ENCODE measurements at places on chromosomes 6 and 20.

GRCh38 chr6:113876695-113877094, 19.6 kb downstream of the MARCKS start:
- no peak overlapping the region for H3K27ac ChIP-seq
- H3K4me3 ChIP-seq, result no peak overlapping the region
- DNase-seq, result no peak
- no peaks in the 10 kb centered on the region for H3K36me3 ChIP-seq
- H3K4me1 ChIP-seq, result no peaks in the 10 kb centered on the region

GRCh38 chr20:2937902-2938301, 64.6 kb downstream of the PTPRA start:
- no peaks in the 10 kb centered on the region for H3K36me3 ChIP-seq
- no peaks in the 10 kb centered on the region for H3K27me3 ChIP-seq
- DNase-seq, result no peak
- no peak overlapping the region for H3K27ac ChIP-seq

- H3K4me1 ChIP-seq, result no peaks in the 10 kb centered on the region
- no peak for DNase-seq
- H3K36me3 ChIP-seq, result peaks cover 6% of the 10 kb centered on the region
- no peaks in the 10 kb centered on the region for H3K27me3 ChIP-seq
- no peak overlapping the region for H3K27ac ChIP-seq
Measured at GRCh38 chr20:31542201-31542842, 28.1 kb downstream of the HM13 start.

DNA sequence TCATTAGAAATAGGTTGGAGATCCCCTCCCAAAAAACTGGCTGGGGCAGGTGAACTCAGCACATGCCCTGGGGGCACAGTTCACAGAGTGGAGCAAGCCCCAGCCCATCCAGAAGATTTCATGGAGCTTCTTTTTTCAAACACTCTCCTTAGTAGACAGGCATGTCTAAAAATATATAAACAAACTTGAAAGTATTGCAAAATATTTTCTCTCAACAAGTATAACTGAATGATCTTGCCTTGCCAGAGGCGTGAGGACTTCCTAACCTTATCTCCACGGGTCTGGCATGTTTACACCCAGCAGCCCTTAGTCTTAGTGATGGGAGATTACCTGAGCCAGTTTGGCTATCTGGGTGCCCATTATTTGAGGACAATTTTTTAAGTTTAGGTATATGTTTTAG, 107.1 kb downstream of the QRSL1 start:
- no peak overlapping the region for H3K4me3 ChIP-seq
- H3K27me3 ChIP-seq, result no peaks in the 10 kb centered on the region
- H3K36me3 ChIP-seq, result no peaks in the 10 kb centered on the region
- DNase-seq, result no peak
- 0 out of 2 replicates have a peak, but pooled peaks cover 1% of the 10 kb centered on the region for H3K4me1 ChIP-seq
- H3K27ac ChIP-seq, result no peak overlapping the region

GRCh38 chr20:22579711-22580697, 4.4 kb downstream of the FOXA2 start:
- H3K27me3 ChIP-seq, result peaks cover 90% of the 10 kb centered on the region
- H3K36me3 ChIP-seq, result no peaks in the 10 kb centered on the region

- H3K4me1 ChIP-seq, result peaks cover 4% of the 10 kb centered on the region
- H3K4me3 ChIP-seq, result peak overlapping the region; percentile 61
- DNase-seq, result no peak
- H3K27me3 ChIP-seq, result no peaks in the 10 kb centered on the region
- no peak overlapping the region for H3K27ac ChIP-seq
Measured at GRCh38 chr6:42961020-42961470, 491 bp downstream of the GNMT start.

GRCh38 chr20:41632896-41633295, 14.7 kb upstream of the CHD6 start:
- H3K36me3 ChIP-seq, result no peaks in the 10 kb centered on the region
- H3K27ac ChIP-seq, result no peak overlapping the region
- H3K27me3 ChIP-seq, result no peaks in the 10 kb centered on the region
- H3K4me1 ChIP-seq, result no peaks in the 10 kb centered on the region
- H3K4me3 ChIP-seq, result no peak overlapping the region

- no peak overlapping the region for H3K27ac ChIP-seq
- no peaks in the 10 kb centered on the region for H3K36me3 ChIP-seq
- no peak for DNase-seq
Measured at GRCh38 chr6:42627674-42628073, 63.8 kb downstream of the UBR2 start.

DNA sequence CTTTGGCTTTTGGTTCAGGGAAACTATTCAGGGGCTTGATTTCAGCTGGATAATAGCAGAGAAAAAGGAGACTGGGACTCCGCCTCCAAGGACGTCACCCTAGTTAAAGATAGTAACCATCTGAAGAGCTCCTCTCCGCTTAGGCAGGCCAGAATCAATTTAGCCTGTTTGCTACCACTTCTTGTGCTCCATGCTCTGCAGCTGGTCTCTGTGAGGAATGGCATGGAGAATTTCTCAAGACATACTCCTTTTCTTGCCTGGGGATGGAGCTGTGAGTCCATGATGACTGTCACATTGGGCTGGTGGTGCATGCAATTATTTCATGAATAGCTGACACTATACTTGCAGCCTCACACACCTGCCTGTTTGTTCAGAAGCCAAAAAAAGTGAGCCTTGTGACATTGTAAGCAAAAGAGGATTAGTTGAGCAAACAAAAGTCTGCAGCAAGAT, 61.4 kb downstream of the TXLNB start:
- DNase-seq, result no peak
- peaks cover 2% of the 10 kb centered on the region for H3K4me1 ChIP-seq
- H3K36me3 ChIP-seq, result no peaks in the 10 kb centered on the region
- H3K27ac ChIP-seq, result no peak overlapping the region
- no peaks in the 10 kb centered on the region for H3K27me3 ChIP-seq

- no peak overlapping the region for H3K27ac ChIP-seq
- H3K4me1 ChIP-seq, result peaks cover 2% of the 10 kb centered on the region
- DNase-seq, result no peak
- H3K36me3 ChIP-seq, result no peaks in the 10 kb centered on the region
- H3K4me3 ChIP-seq, result no peak overlapping the region
Measured at GRCh38 chr20:23296841-23297701, 53.5 kb upstream of the NXT1 start.

GRCh38 chr20:53792946-53793536, 199.4 kb upstream of the ZNF217 start:
- no peak overlapping the region for H3K27ac ChIP-seq
- H3K27me3 ChIP-seq, result no peaks in the 10 kb centered on the region
- no peaks in the 10 kb centered on the region for H3K36me3 ChIP-seq
- H3K4me1 ChIP-seq, result no peaks in the 10 kb centered on the region
- DNase-seq, result no peak
- no peak overlapping the region for H3K4me3 ChIP-seq

- no peak overlapping the region for H3K27ac ChIP-seq
Measured at GRCh38 chr6:130906736-130907381, 79.7 kb downstream of the SMLR1 start.

DNA sequence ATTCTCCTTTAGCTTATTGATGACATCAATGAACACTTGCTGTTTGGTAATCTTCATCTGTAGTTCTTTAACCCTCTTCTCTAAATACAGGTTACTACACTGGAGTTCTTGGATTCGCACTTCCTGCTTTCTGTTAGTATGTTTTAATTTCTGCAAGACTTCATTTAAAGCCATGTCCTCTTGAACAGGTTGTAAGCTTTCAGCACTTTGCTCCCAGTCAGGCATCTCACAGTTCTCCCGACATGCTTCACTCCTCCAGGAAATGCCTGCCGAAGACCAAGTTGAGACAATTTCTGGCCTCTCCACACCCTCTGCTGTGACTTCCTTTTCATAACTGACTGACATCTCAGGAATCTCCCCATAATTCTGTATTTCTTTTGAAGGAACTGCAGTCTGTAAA, 15.8 kb downstream of the CAGE1 start:
- no peaks in the 10 kb centered on the region for H3K27me3 ChIP-seq
- no peak for DNase-seq
- H3K4me3 ChIP-seq, result no peak overlapping the region
- no peak overlapping the region for H3K27ac ChIP-seq

DNA sequence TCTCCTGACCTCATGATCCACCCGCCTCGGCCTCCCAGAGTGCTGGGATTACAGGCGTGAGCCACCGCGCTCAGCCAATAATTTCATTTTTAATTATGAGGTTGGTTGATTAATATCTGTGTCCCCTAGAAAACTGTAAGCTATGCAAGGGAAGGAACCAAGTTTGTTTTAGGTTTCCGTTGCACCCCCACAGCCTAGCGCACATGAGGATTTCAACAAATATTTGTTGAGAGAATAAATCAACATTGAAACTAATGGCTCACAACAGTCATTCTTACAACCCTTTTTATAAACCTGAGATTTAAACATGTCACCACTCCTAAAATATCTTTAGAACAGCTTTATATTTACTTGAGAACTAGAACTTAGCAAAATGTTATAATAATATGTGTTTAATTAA, 114.0 kb upstream of the CARMIL1 start:
- no peak overlapping the region for H3K4me3 ChIP-seq
- no peaks in the 10 kb centered on the region for H3K27me3 ChIP-seq
- DNase-seq, result no peak
- no peaks in the 10 kb centered on the region for H3K4me1 ChIP-seq

DNA sequence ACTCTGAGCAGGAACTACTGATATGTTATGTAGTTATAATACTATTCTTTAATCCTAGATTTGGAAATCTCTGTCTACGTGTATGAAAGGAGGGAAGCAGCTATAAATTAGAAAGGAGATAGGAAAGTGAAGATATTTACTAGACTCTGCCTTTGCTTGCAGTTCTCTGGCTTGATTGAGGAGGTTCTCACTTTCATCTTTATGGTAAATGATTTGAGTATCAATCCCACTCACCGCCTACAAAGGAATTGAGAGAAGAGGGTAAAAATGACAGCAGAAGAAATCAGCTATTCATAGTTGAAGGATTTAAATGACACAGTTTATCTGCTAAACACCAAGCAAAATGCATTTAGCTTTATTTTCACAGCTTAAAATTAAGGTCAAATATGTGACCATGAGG, 67.3 kb downstream of the FAM229B start:
- DNase-seq, result no peak
- H3K4me1 ChIP-seq, result no peaks in the 10 kb centered on the region
- H3K27me3 ChIP-seq, result no peaks in the 10 kb centered on the region
- H3K27ac ChIP-seq, result no peak overlapping the region
- H3K36me3 ChIP-seq, result no peaks in the 10 kb centered on the region

Measured in iPS DF 6.9 (cell line).